M059J (cell line): ENCODE measurements at places on chromosomes 6 and 20.

DNA sequence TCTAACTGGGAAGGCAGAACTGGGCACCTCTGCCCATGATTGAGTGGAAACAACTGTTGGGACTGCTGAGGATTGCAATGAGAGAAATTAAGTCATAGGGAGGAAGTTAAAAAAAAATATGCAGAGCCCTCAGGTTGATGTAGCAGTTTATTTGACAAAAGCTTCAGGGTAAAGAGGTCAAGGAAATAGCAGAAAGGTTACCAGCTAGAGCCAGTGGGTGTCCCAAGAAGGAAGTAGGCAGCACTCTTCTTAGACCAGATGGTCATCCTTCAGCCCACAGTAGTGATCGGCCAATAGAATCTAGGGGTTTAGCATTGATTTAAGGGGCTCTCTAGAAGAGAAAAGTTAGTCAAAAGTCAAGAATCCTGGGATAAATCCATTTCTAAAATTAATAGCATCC lies 21.7 kb upstream of the WFDC10A start:
- no peak for DNase-seq

DNA sequence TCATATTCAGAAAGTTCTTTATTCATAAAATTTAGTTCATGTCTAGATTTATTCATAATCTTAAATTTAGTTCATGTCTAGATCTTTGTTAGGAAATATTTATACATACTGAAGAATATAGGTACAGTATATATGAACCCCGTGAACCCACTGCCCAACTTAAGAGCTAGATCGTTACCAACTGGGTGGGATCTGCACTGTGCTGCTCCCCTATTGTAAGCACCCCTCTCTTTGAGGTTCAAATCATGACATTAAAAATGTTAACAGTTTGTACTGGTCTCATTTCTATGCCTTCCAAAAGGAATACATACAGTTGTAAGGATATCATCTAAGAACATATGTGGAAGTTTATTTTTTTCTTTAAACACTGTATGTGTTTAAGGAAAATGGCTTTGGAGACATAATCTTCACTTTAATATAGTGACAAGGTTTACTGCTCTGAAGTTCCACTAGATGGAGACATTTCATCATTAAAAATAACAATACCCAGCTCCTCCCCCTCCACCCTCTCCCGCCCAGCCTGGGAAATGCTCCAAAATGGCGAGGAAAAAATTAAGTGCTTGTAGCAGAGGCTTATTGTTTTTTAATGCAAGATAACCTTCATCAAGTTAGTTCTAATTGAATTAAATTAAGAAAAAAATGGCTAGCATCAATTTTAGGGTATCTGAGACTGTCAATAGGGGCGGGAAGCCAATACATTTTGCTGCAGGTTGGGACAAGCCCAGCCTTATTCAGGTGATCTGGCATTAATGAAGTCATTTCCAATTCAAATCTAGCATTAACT lies 104.1 kb upstream of the TRAF3IP2 start:
- DNase-seq: peak; percentile 73

- no peak for DNase-seq
These were observed 36.8 kb downstream of the RSPH3 start for GRCh38 chr6:158963020-158963808.

DNA sequence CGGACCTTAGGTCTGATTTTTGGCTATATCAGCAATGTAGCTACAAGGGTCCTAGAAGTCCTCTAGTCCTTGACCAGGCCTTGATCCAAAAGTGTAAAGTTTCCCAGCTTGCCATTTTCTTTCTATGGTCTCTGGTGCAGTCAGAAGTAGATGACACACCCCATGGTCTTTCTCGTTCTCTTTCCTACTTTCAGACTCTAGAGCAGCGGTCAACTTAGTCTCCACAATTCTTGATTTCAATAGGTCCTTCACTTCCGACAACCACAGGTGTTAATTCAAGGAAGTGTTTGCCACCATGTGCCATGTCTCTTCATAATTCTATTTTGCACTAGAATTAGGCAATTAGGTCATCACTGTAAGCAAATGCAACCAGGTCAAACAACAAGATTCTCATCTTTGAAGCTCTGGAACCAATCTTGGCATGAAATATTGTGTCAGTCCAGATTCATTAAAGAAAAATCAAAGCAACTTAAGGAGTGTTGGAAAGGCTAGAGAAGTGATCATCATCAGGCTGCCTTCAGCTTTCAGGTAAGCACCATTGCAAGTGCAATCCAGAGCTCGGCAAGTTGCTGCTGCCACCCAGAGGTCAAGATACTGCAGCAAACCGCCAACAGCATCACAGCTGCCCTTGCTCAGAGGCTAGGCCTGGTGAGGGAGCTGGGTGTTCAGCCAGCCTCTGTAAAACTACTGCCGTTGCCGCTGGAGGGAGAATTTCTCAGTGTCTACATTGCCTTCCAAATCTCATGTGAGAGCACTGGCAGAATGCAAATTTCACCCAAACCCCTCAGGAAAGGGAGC lies 5.6 kb upstream of the SYNE1 start:
- DNase-seq: peak; percentile 49

- no peak for DNase-seq
These were observed 4.9 kb upstream of the UQCC2 start for GRCh38 chr6:33716379-33716778.

- DNase-seq: no peak
These were observed 147.6 kb downstream of the SYNDIG1 start for GRCh38 chr20:24617080-24617432.

DNA sequence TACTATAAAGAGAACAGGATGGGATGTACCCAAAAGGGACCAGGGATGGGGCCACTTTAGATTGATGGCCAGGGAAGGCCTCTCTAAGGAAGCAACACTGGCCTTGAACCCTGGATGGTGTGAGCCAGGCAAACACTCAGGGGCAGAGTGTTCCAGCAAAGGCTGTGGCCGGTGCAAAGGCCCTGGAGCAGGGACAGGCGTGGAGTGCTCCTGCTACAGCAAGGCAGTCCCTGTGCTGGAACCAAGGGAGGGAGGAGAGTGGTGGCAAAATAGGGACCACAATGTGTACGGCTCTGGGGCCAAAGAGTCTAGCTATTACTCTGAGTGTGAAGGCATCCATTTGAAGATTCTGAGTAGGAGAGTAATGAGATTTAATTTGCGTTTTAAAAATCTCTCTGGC lies 131.6 kb downstream of the BMP7 start:
- DNase-seq: no peak

- DNase-seq: peak; percentile 57
These were observed 277.7 kb upstream of the ECI2 start for GRCh38 chr6:4413073-4413472.

DNA sequence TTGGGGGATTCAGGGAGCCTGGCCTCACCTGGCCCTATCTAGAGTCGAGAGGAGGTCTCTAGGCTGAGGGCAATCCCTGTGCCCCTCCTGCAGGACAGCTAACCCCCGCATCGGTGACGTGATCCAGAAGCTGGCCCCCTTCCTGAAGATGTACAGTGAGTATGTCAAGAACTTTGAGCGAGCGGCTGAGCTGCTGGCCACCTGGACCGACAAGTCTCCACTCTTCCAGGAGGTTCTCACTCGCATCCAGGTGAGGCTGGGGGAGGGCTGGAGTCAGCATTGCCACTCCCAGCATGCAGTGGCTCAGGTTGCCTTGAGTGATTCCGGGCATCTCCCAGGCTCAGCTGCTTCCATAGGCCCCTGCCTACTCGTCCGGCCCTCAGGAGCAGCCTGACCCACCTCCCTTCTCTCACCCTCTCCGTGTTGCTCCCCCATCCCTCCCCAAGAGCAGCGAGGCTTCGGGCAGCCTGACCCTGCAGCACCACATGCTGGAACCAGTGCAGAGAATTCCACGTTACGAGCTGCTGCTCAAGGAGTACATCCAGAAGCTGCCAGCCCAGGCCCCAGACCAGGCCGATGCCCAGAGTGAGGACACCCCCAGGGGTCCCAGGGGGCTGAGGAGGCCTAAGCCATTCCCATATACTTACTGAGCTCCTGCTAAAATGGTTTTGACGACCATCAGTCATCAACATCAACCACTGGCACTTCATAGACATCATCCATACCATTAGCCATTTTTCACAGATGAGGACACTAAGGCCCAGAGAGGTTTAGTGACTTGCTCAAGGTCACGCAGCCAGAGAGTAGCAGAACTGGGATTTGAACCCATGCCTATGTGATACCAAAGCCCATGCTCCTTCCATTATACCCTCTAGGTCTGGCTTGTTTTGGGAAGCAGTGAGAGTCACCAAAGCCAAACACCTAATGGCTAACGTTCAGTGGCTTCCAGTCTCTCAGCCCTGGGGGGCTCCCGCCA lies 8.3 kb downstream of the FGD2 start:
- no peak for DNase-seq

DNA sequence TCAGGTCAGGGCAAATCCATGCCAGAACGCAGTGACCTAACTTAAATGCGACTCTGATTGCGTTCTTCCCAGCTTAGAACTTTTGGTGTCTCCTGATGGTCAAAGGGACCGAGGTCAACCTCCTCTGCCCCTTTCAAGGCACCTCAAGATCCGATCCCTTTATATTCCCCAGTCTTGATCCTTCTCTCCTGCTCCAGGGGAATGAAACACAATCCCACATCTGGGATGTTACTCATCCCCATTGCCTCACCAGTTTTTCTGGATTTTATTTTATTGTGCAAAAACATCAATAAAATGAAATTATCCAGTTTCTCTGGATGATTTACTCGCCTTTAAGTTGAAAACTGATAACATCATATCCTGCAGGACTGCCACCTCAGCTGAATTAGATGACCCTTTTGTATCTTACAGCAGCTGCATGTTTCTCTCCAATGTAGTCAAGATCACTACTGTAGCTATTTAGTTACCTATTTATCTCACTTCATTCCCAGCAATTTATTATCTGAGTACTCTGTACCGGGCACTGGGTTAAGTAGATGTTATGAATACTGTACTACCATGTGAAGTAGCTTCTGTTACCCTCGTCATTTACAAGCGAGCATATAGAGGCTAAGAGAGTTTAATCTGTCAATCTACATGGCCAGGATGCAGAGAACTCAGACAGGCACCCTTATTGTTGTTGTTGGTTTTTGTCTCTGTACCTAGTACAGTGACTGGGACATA lies 44.0 kb downstream of the IRAK1BP1 start:
- DNase-seq: no peak

- peak; percentile 31 for DNase-seq
These were observed 311.9 kb upstream of the CITED2 start for GRCh38 chr6:139686308-139686707.

GRCh38 chr6:11172501-11173327 lies 59.8 kb downstream of the NEDD9 start:
- DNase-seq: peak; percentile 56

- no peak for DNase-seq
These were observed 41.7 kb upstream of the ZBP1 start for GRCh38 chr20:57661746-57662455.

DNA sequence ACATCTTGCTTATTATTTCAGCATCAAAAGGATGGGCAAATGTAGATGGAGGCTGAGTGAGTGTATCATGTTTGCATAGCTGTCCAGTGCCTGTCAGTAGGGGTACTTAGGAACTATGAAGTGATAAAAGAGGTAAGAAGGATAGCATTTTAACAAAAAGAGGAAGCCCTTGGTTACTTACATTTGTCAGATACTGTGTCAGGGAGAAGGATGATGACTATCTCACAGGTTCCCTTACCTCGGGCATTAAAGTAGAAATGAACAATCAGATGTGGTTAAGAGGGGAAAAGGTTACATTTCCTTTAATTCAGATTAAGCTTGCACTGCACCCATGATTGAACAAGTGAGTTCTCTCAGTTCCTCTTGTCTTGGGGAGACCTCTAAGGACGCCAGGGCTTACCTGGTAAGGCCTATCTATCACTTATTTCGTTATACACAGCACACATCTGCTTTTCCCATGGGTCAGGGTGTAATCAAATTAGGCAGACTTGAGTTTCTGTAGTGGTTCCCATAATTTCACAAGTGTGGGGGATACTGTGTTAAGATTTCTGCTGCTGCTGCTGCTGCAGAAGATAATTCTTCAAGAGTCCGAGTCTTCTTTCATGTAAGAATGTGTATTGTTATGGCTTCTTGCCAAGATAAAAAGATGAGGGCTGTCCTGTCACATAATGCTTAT lies 4.5 kb downstream of the FOXO3 start:
- DNase-seq: peak; percentile 89

GRCh38 chr20:17935186-17935585 lies 33.4 kb downstream of the SNX5 start:
- peak; percentile 74 for DNase-seq

DNA sequence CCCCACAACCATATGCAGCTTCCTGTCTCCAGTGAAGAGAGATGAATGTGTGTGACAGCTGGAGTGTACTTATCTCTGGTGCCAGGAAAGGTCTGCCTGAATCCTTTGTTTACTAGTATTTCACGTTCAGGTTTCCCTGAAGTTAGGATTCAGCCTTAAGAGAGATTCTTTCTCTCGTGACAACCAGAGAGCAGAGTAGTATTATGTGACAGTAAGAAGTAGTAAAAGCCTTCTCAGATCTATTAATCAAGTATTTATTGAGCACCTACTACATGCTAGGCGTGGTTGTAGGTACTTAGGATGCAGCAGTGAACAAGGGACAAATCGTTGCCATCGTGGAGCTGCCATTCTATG lies 949 bp downstream of the KIFC1 start:
- peak; percentile 47 for DNase-seq

DNA sequence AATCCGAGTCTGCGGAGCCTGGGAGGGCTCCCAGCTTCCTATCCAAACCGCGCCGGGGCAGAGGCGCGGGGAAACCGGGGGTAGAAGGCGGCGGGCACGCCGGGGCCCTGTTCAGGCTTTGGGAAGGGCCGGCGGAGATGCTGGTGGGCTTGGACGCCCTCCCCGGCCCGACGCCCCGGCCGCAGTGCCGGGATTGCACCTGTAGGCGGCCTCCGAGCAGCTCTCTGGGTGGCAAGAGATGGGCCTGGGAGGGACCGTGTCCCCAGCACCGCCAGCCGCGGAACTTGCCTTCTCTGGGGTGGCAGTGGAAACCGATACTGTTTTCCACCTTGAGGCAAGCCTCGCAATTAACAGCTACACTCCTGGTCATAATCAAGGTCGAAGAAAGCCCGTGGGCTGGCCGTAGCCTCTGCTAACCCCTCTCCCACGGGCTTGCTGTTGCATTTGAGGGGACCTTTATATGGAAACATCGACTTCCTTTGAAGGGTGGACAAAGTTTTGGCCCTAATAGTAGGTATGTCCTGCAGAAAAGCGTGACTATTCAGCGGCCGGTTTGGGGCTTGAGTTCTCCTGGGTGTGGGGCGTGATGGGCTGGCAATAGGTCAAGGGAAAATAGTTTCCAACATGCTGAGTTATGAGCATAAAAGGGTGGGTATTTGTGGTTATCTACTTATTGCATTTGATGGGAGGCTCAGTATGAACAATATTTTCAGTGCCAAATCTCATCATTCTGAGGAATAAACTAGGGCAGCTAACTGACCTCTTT lies 1.1 kb upstream of the JAG1 start:
- DNase-seq: peak; percentile 86

GRCh38 chr6:42406306-42407280 lies 45.1 kb downstream of the TRERF1 start:
- DNase-seq: peak; percentile 54
